Stimulated activated CD8-positive, alpha-beta memory T cell treated with anti-CD3 and anti-CD28 coated beads, Interleukin-7, amount 100 ng/mL, for 1 hour (primary cell): ENCODE measurements at places on chromosomes 12 and 14.

DNA sequence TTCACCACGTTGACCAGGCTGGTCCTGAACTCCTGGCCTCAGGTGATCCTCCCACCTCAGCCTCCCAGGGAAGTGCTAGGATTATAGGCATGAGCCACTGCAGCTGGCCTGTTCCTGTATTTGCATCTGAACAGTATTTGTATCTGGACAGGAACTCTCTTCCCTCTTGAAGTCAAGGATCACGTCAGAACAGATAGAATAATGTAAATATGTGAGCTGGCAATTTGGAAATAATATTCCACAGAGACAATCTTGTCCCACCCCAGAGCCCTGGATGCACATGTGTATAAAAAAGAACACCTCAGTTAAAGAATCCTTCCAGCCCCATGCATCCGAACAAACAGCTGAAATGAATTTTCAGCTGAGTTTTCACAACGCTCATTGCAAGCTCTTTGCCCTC is 118.3 kb downstream of the VEZT start:
- no peak for DNase-seq

DNA sequence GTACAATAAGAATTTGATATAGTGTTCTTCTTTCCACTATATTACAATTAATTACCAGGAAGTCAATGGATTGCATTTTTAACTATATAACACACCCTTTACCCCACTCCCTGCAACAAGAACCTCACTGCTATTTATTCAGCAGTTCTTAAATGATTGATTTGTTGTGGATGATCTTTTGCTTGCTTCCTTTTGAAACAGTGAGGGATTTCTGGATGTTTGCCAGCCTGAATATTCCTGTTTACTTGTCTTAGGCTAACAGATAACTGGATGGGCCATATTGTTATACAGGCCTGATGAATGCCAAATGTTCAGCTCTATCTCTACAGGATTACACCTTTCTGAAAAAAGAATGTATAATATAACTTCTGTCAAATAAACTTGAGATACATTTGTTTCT is 497.6 kb downstream of the APAF1 start:
- DNase-seq, result no peak

DNA sequence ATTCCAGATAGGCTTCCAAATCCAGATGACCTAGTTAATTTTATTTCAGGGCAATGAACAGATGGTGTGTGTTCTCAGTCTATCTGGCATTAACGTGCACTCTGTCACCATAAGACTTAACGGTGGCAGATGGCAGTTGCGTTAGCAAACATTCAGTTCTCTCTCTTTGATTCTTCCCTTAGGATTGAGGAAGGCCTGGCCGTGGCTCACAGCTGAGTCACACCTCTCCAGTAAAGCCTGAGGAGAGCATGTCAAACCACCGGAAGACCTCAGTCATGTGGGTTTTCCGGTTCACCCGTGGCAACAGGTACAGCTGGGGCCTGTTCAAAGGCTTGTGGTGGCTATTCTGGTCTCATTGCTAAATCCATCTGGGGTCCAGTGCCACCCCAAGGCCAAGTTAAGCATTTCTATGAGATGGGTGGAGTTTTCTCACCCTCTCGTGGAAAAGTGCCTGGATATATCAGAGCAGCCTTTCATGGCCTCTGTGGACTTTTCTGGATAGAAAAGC is 545.1 kb upstream of the ATP2B1 start:
- peak; percentile 1 for DNase-seq

DNA sequence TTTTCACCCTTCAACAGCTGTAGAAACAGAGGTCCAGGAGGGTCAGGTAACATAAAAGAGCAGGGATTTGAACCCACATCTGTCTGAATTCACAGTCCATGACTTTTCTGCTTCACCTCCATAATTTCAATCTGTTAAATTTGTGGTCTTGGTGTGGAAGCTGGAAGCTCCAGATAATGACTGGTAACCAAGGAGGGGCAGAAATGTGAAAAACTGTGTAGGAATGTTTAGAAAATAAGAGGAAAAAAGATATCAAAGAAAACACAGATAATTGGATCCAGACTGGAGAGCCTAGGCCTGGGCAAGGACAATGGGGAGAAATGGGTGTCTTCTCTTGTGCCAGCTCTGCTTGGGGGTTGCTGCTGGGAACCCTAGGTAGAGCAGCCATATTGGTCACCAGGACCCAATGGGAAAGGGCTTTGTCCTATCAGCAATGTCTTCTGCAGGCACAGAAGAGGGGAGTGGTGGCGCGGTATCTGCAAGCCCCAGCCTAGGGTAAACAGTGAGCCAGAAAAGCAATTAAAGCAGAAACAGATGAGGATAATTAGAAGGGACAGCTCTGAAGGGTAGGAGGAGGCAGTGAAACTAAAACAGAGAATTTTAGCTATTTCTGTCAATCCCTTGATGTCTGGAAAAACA is 54.3 kb upstream of the CCDC91 start:
- DNase-seq, result no peak

GRCh38 chr12:30047516-30048254 is 263.9 kb upstream of the TMTC1 start:
- DNase-seq, result no peak

GRCh38 chr14:99347561-99347960 is 75.6 kb upstream of the BCL11B start:
- no peak for DNase-seq

DNA sequence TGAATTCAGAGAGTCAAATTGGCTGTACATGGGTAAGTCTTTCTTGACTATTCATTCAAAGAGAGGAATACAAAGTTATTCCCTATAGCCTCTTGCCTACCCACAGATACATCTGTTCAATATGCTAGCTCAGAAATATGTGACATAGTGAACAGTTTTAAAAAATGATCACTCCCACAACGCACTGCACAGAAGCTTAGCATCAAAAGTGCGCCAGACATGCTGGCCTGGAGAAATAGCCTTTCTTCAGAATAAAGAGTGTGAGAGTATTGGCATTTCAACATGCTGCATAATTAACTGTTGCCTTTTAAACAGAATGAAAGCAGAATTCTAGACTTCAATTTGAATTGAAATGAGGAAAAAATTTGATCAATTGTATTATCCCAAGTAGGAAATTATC is 27.0 kb downstream of the GPR19 start:
- DNase-seq, result no peak

- DNase-seq, result no peak
Measured at GRCh38 chr12:122819209-122819785, 16.0 kb upstream of the HIP1R start.

DNA sequence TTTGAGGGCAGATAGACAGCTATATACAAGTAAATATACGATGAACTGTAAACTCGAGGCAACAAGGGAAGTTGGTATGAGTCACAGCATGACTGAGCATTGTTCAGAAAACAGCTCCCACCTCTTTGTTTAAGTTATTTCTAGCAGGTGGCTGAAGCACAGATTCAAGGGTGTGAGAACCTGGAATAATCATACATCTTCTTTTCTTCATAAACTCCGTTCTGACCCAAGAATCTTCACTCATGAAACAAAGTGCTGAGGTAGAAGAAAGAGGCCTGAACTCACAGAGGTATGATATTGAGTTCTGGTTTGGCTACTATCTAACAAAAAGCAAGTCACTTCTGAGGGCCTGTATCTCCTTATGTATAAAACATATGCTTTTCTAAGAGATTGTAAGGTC is 364.1 kb upstream of the KITLG start:
- no peak for DNase-seq
